ENCODE measurements at places on chromosomes 3 and 15.

DNA sequence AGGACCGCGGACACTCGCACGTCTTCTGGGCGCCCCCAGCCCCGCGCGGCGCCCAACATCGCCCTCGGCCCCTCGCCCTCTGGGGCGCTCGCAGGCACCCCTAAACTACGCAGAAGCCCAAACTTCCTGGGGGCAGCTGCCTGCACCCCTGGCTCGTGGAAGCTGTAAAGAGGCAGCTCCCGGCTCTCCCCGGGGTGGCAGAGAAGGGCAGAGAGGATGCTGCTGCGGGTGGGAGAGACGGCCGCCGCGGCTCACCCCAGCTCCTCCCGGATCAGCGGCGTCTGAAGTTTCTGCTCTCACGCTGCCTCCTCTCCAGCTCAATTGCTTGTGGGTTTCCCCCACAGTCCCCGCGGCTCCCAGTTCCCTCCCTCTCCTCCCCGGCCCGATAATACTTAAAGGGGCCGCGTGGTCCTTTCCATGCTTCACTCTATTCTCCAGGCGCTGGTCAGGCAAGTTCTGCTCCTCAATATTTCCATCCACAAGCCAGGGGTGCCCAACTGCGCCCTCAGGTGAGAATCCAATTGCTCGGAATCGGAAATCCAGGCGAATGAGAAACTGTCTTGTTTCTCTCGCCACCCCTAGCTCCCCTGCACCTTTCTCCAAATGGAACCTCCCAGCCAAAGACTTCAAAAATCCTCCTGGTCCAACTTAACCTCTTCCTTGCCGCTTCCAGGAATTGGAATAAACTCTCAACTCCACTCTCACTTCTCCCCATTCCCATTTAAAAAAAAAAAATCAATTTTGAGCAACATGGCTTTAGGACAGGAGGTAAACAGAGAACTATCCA lies 748.5 kb downstream of the ROBO1 start:
- DNase-seq, result peak; percentile 26

DNA sequence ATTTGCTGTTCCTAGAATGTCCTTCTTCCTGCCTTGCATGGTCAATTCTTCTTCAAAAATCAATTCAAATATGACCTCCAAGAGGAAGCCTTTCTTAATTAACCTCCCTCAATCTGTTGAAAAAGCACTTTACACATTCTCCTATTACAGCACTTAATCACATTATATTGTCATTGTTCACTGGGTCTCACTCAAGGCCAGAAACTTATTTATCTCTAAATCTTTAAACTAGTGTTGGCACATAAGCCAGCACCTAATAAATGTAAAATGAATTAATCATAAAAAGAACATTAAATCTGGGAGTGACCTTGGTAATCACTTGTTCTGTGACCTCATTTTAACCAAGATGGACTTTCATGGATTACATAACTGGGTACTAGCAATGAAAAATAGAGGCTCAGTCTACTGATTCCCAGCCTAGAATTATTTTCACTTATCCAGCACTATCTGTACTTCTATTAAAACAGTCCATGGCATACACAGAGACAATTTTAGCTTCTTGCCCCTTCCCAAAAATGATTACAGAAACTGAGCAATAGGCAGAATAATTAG lies 22.1 kb downstream of the MSL2 start:
- no peak for DNase-seq

GRCh38 chr15:61784734-61785133 lies 275.5 kb downstream of the VPS13C start:
- no peak for DNase-seq

- DNase-seq, result no peak
Observed at GRCh38 chr15:78280319-78281072, 16.1 kb downstream of the DNAJA4 start.

- no peak for DNase-seq
Observed at GRCh38 chr3:85360742-85361387, 402.1 kb downstream of the CADM2 start.
